ENCODE measurements at places on chromosomes 7 and 10. TPM values are rescaled to one million over a fixed set of nuclear protein-coding genes. Genes with fewer than 3 reads are reported as not detected.
A peak's percentile ranks its signal among the peaks of the same experiment; 100 is the strongest.

- DNase-seq = no peak
Observed at GRCh38 chr7:95062901-95063300, 155.5 kb downstream of the PPP1R9A start.

GRCh38 chr7:94286111-94286510, 108.6 kb upstream of the COL1A2 start:
- DNase-seq = no peak

DNA sequence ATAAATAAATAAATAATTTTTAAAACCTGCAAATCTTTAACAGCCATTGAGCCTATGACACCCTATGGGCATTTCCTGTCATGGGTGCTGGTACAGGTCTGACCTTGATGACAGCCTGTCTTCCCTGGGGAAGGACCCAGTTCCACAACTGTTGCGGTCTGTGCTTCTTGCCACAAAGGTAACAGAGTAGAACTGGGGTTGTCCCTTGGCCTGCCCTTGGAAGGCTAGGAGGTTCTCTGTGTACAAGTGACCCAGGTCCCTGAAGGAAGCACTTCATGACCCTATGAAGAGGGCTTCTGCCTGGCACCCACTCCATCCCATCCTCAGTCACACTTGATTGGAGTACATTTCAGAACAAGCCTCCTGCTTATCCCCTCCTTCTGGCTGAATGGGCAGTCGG, 66.9 kb downstream of the OGDH start:
- no peak for DNase-seq

DNA sequence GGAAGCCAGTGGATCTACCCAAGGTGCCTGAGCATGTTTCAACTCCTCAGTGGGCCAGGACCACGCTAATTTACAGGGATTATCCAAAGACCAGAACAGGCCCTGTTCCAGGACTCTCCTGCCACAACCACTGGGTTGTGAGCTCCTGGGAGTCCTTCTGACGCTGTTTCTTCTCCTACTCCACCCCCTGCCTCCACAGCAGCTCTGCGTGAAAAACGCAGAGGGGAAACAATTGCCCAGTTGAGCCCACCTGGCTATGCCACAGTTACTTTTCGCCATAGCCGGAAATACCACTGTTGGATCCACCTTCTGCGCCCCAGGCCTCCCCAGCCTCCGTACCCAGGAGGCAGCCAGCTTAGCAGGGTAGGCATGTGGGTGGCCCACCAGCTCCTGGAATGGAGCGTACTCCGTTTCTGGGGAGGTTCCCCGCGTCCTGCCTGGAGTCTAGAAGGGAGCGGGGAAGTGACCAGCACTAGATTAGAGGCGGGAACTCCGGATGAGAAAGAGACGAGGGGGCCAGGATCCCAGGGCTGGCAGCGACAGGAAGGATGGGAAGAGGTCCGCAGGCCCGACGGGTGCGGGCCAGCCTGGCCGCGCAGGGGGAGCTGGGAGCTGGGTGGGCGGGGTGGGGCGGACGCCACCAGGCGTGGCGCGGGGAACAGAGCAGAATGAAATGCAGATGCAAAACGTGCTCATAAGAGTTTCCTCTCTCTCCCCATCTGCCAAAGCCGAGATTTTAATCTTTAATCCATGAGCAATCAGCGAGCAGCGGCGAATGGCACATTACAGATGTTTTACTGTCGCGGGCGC, 32.1 kb upstream of the PAX2 start:
- DNase-seq = peak; percentile 52

DNA sequence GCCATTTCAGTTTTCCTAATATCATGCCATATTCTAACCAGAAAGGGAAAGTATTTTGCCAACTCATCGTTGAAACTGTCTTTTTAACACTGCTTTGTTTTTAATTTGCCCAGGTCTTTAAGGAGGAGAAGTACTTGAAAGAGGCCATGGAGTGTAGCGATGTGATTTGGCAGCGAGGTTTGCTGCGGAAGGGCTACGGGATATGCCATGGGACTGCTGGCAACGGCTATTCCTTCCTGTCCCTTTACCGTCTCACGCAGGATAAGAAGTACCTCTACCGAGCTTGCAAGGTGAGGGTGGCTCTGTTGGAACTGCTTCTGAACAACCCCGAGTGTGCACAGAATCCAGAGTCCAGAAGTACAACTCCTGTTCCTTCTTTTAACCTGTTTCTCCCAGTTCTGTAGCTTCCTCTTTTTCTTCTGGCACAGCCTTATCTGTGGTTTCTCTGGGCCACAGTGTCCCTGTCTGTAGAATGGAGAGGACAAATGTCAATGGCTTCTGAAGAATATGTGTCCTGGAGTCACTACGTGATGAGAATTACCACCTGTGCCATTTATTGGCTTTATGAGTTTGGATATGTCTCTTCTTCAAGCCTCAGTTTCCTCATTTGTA, 60.1 kb downstream of the LANCL2 start:
- no peak for DNase-seq

DNA sequence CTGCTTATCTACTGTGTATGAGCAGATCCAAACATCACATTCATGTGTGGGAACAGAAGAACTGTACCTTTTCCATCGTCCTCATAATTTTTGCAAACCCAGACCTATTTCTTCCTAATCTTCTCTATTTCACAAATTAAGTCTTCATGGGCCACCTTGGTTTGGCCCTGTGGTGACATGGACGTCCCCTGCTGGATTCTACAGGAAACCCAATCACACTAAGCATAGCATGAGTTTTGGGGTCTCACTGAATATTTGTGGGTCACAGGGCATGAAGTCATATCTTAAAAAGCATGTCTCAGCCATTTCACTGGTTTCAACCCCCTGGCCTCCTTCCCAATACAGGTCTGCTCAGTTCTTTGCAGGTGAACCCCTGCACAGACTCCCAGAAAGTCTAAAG, 35.8 kb upstream of the CDCA7L start:
- DNase-seq = no peak

- no peak for DNase-seq
Observed at GRCh38 chr10:30818010-30818660, 188.6 kb upstream of the LYZL2 start.

DNA sequence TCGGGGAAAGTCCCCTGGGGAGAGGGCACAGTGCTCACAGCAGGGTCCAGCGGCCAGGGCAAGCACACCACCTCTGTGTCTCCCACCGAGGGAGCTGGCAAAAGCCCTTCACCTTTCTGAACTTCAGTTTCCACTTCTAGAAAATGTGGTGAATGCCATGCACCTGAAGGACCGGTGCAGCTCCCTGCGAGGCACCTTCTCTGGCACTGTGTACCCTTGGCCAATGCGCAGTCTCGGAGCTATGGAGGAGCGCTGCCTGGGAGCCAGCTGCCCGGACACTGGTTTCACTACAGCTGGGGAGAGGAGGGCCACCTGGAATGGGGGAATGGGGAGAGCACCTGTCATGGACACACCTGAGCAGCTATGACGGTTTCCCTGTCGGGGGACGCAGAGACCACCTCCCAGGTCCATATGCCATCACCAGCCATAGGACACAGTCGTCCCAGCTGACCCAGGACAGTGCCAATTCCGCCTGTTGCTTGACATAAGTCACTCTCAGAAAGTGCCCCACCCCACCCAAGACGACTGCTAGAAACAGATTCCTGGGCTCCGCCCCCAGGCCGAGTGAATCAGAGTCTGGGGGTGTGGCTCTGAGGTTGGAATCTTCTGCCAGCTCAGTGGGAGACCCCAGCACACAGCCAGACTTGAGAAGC, 16.8 kb downstream of the RASGEF1A start:
- no peak for DNase-seq

The GNG11 gene
- 1.3 TPM for total RNA-seq

The AKR1C2 gene
- total RNA-seq = 1.0 TPM

The PSMC2 gene
- total RNA-seq = 139 TPM

The ANK3 gene
- 48.9 TPM for total RNA-seq

The INPP5F gene
- 97.9 TPM for total RNA-seq

The NUTM2B gene
- 0.17 TPM for total RNA-seq

Measured in H1 (cell line).